ENCODE measurements at places on chromosomes 5 and 9.

DNA sequence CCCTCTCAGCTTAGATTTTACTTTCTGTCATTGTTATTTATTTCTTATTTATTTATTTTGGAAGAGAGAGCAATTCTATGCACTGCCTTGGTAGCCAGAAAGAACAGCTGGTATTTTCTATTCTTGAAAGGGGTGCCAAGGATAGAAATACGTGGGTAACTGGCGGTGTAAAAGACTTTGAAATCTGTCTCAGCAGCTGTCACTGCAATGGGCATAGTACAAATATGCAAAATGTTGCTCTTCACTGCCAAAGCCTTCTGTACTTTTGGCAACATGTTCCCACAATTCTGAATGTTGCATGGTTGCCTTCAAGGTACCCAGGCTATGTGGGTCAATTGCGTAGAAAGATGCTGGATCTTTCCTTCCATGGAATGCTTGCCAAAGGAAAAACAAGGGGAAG lies 230.2 kb upstream of the EDIL3 start:
- no peak for DNase-seq

GRCh38 chr5:143887903-143888665 lies 76.1 kb downstream of the HMHB1 start:
- DNase-seq: no peak

DNA sequence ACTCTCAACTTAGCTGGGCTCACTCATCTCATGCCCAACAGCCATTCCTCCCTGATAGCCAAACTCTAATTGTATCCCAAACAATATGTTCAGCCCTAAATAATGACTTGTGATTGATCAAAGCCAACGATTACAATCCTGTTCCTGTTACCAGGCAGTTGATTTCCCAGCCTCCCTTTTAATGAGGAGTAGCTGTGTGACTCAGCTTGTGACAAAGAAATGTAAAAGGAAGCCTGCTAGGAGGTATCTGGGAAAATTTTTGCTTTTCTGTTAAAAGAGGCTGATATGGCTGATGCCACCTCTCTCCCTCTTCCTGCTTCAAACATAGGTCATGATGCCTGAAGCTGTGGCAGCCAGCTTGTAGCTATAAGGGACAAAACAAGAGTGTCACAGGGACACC lies 19.6 kb upstream of the ENC1 start:
- no peak for DNase-seq

GRCh38 chr9:8179381-8180053 lies 379.9 kb upstream of the DMAC1 start:
- no peak for DNase-seq

DNA sequence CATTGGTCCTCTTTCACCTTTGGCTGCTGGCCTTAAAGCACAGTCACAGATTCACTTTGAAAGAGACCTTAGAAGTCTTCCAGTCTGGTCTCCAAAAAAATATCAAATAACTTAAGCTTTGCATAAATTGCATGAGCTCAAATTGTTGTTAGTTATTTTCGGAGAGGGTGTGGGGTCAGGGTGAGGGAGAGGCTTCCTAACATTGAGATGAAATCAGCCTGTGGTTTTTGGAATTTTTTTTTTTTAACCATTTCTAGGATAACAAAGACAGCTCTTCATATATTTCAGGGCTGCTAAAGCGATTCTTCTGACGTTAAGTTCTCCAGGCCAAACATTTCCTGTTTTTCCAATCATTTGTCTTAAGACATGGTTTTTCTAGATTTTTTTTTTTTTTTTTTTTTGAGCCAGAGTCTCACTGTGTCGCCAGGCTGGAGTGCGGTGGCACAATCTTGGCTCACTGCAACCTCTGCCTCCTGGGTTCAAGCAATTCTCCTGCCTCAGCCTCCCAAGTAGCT lies 4.5 kb downstream of the OCLN start:
- no peak for DNase-seq

- DNase-seq: no peak
These were observed 2.5 kb upstream of the AQP7 start for GRCh38 chr9:33404788-33405362.

- DNase-seq: peak; percentile 69
These were observed 15.0 kb upstream of the TEX48 start for GRCh38 chr9:114696814-114697544.

GRCh38 chr5:116273448-116274242 lies 188.8 kb downstream of the COMMD10 start:
- no peak for DNase-seq

DNA sequence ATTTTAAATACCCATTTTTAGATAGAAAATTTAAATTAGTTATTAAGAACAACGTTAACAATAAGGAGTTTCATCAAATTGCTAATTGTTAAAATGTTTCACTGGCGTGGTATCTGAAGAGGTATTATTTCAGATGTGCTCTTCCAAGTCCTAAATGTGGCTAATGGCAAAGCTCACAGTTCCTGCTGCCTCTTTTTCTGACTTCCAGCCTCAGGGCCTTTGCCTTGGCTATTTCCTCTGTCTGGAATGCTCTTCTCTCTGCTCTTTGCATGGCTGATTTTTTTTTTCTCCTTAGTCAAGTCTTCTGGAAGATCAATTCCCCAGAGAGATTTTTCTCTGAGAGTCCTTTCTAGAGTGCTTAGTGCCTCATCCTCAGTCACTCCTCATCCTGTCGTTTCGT lies 9.6 kb upstream of the SSBP2 start:
- DNase-seq: no peak

DNA sequence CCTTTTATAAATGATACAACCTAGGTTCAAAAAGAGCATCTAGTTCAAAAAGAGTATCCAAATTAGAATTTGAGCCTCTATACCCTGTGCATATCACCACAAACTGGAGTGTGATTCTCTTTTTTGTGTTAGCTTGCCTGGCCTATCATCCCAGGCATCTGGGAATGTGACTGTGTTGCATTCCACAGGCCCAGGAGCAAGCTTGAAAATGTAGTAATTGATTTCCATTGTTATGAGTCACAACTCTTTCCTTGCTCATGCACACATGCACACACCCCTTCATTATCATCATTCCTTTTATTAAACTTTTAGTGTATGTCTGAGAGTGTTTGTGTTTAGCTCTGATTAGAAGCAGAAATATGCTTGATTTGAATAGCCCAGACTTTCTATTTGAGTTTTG lies 75.2 kb downstream of the FCHO2 start:
- no peak for DNase-seq

DNA sequence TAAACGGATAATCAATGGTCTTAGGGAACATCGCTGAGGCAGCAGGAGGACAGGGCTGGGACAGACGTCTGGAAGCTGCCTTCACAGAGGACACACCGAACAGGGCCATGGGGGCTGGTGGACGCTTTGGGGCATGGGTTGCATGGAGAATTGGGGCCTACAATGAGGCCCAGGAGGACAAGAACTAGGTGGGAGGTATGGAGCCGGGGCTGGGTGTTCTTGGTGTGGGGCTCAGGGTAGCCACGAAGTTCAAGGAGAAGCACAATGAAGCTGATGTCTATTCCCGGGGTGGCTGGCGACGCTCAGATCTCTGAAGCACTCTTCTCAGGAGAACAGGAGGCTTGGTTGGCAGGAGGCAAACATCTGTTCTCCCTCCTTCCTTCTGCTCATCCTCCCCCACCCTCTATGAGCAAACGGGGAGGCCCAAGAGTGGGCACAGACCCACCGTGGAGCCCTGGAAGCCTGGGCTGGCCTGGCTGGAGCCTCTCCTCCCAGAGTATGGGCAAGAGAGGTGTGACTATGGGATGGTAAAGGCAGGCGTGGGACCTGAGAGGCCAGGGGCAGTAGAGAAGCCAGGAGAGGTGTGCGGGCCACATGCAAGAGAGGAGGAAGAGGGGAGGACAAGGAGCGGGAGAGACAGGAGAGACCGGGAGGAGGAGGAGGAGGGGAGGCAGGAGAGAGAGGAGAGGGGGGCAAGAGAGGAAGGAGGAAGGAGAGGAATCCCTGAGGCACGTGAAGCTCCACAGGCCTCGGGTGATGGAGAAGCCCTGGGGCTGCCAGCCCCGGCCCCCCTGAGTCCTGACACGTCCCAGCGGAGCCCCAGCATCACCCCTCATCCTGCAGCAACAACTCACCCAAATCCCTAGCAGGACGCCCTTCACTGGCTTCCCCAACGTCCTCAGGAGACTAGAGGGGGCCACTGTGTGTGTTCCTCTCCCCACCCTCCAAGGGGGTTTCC lies 159.1 kb downstream of the OLFM1 start:
- DNase-seq: no peak

DNA sequence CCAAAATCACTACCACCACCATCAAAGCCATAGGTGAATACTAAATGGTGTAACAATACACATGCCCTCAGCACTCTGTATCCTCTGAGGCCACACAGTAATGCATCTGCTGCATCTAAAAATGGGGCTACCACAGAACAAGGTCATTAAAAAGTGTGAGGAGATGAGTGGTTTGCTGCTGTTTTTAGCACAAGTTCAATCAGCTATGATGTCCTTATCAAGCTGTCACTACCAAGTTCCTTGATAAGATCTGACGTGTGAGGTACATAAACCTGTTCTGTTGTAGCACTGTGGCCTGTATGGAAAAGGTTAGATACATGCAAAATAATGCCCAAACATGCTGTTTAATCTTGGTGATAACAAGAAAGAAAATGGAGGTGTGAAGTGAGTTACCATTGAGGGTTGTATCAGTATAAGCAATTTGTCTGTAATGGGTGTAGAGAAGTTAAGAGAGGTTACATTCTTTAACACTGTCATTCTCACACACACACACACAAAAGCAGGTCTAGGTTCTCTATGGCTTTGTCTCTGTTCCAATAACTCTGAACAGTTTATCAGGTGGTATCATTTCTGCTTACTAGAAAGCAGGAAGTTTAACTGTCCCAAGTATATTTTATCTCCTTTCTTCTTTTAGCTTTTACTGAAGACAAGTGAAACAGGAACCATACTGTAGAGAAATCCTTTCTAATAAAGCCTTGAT lies 252.9 kb downstream of the CWC27 start:
- DNase-seq: no peak

- no peak for DNase-seq
These were observed 10.3 kb downstream of the ZNF782 start for GRCh38 chr9:96844040-96844439.

GRCh38 chr5:171592736-171593135 lies 173.3 kb downstream of the FGF18 start:
- no peak for DNase-seq

DNA sequence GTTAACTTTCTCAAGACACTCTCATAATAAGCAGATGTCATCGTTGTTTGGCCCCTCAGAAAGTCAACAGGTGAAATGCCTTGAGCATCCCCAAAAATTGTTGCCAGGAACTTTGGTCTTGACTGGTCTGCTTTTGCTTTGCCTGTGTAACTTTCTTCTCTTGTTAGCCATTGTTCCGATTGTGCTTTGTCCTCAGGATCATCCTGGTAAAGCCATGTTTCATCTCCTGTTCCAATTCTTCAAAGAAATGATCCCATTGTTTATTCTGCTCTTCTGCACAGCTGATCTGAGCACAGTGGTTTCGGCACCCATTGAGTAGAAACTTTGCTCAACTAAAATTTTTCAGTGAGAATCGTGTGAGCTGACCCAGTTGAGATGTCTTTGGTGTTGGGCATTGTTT lies 8.1 kb upstream of the ZBED3 start:
- no peak for DNase-seq

DNA sequence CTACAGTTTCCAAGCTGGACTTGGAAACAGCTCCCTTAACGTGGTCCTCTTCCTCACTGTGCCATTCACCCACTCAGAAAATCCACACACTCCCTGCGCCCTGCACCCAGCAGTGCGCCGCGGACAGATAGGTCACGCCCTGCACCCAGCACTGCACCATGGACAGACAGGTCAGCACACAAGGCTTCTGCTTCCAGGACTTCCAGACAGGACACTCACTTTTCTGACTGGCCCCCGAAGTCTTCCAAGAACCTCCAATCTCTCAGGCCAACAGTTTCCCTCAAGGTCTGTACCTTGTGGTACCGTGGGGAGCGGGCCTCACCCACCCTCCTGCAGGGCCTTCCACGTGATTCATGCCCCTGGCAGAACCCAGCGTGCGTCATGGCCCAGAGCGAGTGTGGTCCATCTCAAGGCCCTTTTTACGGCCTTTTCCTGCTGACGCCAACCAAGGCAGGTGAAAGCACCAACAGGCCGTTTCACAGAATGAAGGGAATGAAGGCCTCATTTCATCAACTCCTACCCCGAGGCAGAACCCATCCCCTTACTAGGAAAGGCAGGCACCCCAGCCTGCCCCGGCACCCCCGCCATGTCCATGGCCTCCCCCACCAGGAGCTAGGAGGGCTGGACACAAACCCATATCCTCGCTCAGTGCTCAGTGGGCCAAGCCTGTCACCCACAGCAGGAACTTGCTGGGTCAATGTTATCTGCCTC lies 17.3 kb downstream of the VAV2 start:
- DNase-seq: no peak

GRCh38 chr5:154778534-154778933 lies 23.4 kb downstream of the LARP1 start:
- DNase-seq: no peak

- DNase-seq: no peak
These were observed 1.8 kb downstream of the SHB start for GRCh38 chr9:38066914-38067858.

DNA sequence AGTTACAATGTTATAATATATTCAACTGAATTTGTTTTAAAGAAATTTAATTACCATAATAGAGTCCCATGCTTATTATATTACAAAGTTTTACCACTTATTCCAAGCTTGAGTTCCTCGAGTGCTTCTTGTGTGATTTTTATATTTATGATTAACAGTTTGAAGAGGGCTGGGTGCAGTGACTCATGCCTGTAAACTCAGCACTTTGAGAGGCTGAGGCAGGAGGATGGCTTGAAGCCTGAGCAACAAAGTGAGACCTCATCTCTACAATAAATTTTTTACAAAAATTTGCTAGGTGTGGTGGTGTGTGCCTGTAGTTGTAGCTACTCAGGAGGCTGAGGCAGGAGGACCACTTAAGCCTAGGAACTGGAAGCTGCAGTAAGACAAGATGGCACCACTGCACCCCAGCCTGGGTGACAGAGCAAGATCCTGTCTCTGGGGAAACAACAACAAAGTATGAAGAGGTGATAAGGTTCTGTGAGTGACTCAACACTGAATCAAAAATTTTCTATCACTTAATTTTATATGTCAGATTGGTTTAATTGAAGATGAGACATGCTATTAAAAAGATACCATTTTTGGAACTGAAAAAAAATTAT lies 9.2 kb downstream of the POC5 start:
- no peak for DNase-seq

DNA sequence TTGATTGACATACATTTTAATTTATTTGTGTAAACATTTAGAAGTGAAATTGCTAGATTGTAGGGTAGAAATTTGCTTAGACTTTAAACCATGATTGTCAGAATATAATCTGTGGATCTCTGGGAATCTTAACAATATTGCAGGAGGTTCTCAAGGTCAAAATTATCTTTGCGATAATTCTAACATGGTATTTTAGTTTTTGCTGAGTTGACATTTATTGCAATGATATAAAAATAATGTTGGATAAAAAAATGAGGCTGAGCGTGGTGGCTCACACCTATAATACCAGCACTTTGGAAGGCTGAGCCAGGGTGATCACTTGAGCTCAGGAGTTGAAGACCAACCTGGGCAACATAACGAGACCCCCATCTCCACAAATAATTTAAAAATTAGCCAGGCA lies 70.3 kb upstream of the SGCD start:
- no peak for DNase-seq

- no peak for DNase-seq
These were observed 17.3 kb upstream of the BICD2 start for GRCh38 chr9:92781899-92782298.

GRCh38 chr9:134220311-134220710 lies 55.9 kb upstream of the RNU6ATAC start:
- DNase-seq: no peak

GRCh38 chr9:70954126-70954525 lies 167.3 kb downstream of the TRPM3 start:
- no peak for DNase-seq
